ENCODE measurements at places on chromosomes 7 and 10.

DNA sequence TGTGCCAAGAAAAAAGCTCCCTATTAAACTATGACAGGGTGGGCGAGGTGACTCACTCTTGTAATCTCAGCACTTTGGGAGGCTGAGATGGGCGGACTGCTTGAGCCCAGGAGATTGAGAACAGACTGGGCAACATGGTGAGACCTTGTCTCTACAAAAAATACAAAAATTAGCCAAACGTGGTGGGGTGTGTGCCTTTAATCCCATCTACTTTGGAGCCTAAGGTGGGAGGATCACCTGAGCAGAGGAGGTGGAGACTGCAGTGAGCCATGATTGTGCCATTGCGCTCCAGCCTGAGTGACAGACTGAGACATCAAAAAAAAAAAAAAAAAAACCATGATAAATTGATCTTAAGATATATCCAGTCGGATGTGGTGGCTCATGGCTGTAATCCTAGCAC is 11.5 kb downstream of the POLR3A start:
- no peak for DNase-seq

- DNase-seq, result no peak
Observed at GRCh38 chr10:82221601-82222149, 346.7 kb downstream of the NRG3 start.

GRCh38 chr7:139034855-139035585 is 822 bp downstream of the ZC3HAV1L start:
- peak; percentile 73 for DNase-seq

DNA sequence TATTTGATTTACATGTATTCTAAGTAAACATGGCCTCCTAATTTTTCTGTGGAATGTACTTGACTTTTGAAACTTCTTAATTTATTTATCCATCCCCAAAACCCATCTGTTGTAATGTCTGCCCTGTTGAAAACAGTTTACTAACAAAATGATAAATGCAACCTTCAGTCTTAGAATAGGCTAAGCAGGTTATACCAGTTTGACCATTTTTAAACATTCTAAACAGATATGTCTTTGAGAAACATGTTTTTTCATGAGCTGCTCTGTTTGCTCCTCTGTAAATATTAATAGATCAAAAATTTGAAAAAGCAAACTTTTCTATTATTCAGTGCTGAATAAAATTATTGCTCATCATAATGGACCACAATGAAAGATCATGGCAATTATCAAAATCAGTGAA is 33.4 kb upstream of the NRBF2 start:
- DNase-seq, result no peak

- DNase-seq, result no peak
Observed at GRCh38 chr10:116756277-116756676, 13.9 kb upstream of the HSPA12A start.

- DNase-seq, result no peak
Observed at GRCh38 chr7:127997226-127997922, 33.9 kb downstream of the LRRC4 start.

All from GM13977 (cell line).